ENCODE measurements at places on chromosomes 2 and 18. TPM values are rescaled to one million over a fixed set of nuclear protein-coding genes. Genes with fewer than 3 reads are reported as not detected.

Gene DPYSL5
- 3.7 TPM for total RNA-seq

Gene CYP27C1
- total RNA-seq, result 2.6 TPM

Gene RAB17
- total RNA-seq, result 1.0 TPM

Gene GAREM1
- total RNA-seq, result 5.2 TPM

Gene LHCGR
- total RNA-seq, result 4.2 TPM

Gene CTAGE1
- not detected for total RNA-seq

Gene NEB
- 833 TPM for total RNA-seq

Gene ITGB6
- 17.2 TPM for total RNA-seq

Gene PLGLB2
- total RNA-seq, result 2.1 TPM

Gene MORN2
- total RNA-seq, result 12.0 TPM

Gene KIAA2012
- total RNA-seq, result under 0.01 TPM

Gene TRABD2A
- total RNA-seq, result 1.0 TPM

Gene C2orf80
- not detected for total RNA-seq

Gene CFAP65
- total RNA-seq, result not detected

Gene ST3GAL5
- total RNA-seq, result 24.5 TPM
